ENCODE measurements at places on chromosomes 6 and 20.

DNA sequence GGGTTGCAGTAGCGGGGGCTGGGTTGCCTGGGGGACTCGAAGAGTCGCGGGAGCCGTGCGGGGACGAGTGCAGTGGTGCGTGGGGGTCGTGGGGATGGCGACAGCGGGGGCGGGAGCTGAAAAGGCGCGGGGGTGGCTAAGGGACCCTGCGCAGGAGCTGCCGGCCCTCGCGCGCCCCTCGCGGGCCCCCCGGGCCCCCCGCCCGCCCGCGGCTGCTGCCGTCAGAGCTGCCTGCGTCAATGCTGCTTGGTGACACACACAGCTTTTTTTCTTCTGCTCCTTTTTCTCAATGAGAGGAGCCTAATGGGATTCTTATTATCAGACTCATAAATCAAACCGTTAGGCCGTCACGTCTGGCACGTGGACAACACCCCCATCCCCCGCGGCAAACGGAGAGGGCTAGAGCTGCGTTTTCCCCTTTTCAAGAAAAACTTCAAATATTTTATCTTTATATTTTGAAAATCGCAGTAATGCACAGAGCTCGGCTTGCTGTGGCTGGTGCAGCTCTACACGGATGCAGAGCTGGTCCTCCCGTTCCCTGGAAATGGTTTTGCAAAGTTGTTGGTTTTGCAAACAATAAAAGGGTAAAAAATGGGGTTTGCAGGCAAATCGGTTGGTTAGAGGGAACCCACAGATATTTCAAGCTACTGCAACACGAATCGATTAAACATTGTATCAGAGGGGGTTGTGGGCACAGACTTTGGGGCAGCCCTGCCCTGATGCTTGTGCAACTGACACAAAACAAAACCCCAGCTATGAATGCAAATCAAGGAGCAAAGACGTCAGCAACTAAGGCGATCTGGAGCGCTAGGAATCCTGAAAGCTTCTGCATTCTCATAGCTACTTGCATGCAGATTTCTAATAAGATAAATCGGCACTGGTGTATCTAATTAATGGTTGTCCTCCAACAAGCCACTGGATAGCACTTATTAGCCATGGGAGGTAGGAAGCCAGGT, 161.4 kb downstream of the TBXT start:
- DNase-seq = peak; percentile 86

GRCh38 chr20:43917380-43917779, 2.7 kb downstream of the TOX2 start:
- DNase-seq = no peak

- DNase-seq = no peak
Observed at GRCh38 chr20:31723069-31723318, 326 bp upstream of the BCL2L1 start.

GRCh38 chr20:44445742-44446710, 29.6 kb upstream of the TTPAL start:
- no peak for DNase-seq
